Stimulated activated CD4-positive, alpha-beta T cell treated with anti-CD3 and anti-CD28 coated beads, Interleukin-15, amount 100 ng/mL, for 1 hour (primary cell): ENCODE measurements at places on chromosomes 6 and 20.

- DNase-seq, result no peak
Measured at GRCh38 chr6:168637834-168638233, 196.8 kb downstream of the SMOC2 start.

- DNase-seq, result no peak
Measured at GRCh38 chr20:8421981-8422380, 289.9 kb downstream of the PLCB1 start.

DNA sequence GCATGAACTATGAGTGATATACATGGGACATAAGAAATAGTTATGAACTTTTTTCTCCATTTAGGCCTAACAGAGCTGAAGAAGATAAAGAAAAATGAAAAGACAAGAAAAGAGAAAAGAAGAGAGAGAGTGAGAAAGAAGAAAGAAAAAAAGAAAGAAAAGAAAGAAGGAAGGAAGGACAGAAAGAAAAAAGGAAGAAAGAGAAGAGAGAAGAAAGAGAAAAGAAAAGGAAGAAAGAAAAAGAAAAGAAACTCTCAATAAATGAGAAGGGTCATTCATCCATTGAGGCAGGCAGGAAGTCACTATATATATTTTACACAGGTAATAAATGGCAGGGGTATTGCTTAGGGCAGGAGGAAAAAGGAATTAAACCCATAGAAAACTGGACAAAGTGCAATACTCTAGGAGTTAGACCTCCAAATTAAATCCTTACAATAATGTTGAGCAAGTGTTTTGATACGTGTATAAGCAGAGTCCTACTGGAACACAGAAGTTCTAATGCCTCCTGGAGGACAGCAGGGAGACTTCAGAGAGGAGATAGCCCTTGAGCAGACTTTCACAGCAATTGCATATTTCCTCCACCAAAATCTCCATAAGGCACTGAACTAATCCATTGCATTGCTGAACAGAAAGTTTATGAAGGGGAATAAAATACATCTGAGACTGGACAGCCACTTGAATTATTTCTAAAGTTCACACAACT, 86.4 kb upstream of the TENT5A start:
- no peak for DNase-seq

DNA sequence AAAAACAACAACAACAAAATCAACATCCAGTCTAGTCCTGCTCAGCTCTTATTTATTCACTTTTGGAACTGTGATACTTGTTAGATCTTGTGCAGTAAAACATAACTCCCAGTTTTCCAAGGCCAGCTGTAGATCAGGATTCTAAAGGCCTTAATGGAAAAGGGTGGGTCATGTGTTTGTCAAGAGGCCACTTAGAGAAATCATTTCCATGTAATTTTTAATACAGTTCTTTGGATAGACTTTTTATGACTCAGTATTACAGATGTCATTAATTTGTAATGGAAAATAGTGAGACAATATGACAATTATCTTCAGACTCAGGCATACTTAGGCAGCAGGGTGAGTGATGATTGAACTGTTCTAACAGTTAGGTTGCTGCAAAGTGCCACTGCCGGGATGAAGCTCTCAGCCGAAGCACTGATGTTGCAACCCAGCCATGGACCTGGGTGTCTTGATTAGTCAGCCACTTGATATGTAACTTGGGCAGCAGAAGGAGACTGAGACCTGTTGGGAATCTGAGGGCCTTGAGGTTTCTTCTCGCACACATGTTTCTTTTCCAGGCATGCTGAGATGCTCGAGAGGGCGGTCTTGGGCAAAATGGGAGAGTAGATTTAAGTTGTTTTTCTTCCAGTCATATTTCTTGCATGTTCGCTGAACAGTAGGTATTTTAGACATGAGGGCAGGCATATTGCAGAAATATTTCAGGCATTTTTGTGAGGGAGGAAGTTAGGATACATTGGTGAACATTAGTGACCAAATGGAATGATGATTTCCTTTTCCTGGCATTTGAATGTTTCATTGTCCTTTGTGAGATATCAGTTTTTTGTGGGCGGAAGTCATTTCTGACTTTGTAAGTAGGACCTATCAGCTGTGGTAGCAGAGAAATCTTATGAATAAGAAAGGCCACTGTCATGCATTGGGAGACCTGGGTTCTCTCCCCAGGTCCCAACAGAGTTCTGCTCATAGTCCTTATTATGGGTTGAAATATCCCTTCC, 52.3 kb downstream of the SLX4IP start:
- no peak for DNase-seq

DNA sequence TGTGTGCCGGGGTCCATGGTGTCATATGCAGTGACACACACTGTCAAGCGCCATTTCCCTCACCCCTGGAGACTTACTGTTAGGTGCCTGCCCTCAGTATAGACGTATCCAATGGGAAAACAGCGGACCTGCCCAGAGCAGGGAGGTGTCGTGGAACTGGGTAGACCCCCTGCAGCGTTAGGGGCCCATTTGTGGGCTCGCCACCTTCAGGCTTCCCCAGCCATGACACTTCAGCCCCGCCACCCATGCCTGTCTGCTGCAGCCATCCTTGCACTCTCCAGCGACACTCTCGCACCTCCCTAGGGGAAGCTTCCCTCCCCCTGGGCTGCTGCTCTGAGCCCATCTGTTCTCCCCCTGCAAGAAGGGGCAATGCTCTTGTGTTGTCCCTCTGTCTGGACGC, 43.2 kb downstream of the STK35 start:
- DNase-seq, result no peak

- no peak for DNase-seq
Measured at GRCh38 chr6:28553986-28554881, 28.6 kb downstream of the GPX5 start.

DNA sequence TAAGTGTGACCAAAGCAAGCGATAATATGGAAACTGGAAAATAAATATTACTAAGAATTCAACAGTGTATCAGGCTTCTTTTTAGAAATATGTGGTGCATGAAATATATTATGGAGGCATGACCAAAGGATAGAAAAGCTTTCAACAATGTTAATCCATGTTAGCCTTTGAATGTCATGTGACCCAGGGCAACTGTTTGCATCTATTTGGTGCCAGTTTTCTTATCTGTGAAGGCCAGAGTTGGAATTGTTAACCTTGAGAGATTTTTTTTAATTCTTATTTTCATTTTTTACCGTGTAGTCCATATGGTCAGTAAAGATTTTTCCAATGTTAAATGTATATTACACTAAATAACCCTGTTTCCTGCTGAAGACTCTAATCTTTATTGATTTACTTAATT, 411.1 kb downstream of the BCKDHB start:
- no peak for DNase-seq

DNA sequence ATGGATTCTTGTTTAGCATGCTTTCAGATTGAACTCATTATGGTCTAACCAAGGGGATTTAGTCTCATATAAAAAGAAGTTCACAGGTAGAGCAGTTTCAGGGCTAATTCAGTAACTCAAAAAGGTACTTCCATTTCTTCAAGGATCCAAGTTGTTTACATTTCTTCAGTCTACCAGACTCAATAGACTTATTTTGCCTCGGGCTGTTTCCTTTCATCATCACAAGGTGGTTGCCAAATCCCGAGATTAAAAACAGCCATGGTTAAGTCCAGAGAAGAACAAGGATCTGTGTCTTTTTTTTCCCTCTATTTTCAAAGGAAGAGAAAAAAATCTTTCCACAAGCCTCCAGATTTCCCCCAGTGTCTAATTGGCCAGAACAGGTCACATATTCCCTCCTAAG, 69.8 kb upstream of the SNX9 start:
- no peak for DNase-seq

- DNase-seq, result no peak
Measured at GRCh38 chr6:7467007-7467897, 74.2 kb upstream of the DSP start.

DNA sequence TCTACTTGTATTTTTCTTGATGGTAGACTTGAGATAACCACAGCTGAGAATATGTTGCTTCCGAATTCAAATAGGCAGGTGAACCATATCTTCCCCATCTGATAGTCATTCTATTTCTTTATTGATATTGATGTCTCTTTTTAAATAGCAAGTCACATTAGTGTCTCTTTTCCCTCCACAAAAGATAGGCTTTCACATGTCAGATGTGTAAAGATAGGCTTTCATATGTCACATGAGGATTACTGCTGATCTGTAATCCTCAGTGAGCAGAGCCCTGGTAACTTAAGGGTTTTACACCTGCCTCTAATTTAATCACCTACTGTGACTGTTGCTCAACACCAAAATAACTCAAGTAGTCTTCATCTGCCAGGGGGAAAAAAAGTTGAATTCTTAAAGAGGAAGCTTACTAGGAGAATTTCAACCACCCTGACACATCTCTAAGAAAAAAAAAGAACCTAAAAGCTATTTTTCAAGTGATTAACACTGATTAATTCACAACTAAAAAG, 45.3 kb upstream of the TRDN start:
- DNase-seq, result no peak

- DNase-seq, result no peak
Measured at GRCh38 chr6:37492236-37492972, 7.3 kb downstream of the CCDC167 start.

DNA sequence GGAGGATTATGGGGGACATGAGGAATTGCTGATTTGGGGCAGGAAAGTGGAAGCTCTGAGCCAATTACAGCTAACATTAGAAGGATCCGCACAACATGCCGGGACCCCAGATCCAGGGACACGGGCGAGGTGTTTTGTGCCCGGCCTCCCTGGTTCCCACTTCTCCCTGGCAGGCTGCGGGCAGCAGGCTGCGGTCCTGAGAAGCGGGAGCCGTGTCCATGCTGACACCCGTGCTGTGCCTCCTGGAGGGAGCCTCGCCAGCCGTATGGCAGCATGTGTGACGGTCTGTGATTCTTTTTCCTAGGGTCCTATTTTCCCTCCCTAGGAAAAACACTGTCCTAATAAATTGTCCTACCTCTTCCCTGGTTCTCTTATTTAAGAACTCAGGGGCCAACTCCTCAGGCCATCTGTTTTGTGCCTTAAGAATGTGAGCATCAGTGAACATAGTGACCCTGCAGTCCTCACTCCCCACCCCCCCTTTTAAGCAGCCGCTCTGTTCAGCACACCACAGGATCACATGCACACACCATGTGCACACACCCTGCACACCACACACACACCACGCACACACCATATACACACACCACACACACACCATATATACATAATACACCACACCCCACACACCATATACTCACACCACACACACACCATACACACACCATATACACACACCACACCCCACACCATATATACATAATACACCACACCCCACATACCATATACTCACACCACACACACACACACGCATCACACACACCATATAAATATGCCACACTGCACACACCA, 49.9 kb downstream of the DACT2 start:
- DNase-seq, result no peak

- no peak for DNase-seq
Measured at GRCh38 chr6:10383331-10384090, 31.4 kb downstream of the TFAP2A start.

- no peak for DNase-seq
Measured at GRCh38 chr20:20731945-20732296, 19.5 kb upstream of the RALGAPA2 start.

DNA sequence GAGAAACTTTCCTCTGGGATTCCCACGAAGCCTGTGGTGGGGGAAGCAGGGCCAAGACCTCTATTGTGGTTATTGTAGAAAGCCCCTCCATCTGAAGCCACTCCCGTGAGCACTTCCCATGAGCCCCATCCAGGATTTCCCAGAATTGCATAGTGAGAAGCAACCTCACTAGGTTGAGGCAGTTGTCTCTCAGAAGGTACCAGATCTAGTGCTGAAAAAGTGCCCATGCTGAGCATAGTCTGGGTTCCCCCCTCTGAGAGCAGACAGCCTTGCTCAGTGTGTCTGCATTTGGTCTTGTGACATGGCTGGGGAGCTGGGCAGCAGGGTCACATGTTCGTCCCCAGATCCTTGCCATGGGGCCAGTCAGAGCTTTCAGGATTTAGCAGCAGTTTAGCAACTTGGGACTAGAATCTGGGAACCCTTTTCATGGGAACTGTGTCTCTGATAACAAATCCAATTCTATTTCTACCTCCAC, 38.6 kb downstream of the SLC9A8 start:
- no peak for DNase-seq

GRCh38 chr6:42978487-42978838, 518 bp downstream of the PEX6 start:
- DNase-seq, result no peak

GRCh38 chr20:2402271-2402980, 21.7 kb downstream of the TGM6 start:
- no peak for DNase-seq

- no peak for DNase-seq
Measured at GRCh38 chr6:39152262-39152661, 37.3 kb upstream of the SAYSD1 start.

DNA sequence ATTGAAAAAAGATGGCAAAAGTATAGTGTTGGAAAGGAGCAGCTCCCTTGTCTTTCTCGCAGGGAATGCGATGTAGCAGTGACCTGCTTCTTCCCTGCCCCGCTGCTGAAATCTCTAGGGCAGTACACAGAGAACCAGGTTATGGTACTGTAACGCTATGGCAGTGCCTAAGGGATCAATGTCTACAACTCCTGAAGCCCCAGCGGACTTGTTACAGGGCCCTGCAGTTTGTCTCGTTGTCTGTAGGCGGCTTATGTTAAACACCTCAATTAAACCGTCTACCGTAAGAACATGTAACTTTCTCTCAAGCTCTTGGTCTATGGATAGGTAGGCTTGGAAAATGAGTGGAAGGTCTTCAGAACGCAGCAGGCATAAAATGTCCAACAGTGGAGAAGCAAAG, 44.8 kb upstream of the SLC17A4 start:
- DNase-seq, result no peak

DNA sequence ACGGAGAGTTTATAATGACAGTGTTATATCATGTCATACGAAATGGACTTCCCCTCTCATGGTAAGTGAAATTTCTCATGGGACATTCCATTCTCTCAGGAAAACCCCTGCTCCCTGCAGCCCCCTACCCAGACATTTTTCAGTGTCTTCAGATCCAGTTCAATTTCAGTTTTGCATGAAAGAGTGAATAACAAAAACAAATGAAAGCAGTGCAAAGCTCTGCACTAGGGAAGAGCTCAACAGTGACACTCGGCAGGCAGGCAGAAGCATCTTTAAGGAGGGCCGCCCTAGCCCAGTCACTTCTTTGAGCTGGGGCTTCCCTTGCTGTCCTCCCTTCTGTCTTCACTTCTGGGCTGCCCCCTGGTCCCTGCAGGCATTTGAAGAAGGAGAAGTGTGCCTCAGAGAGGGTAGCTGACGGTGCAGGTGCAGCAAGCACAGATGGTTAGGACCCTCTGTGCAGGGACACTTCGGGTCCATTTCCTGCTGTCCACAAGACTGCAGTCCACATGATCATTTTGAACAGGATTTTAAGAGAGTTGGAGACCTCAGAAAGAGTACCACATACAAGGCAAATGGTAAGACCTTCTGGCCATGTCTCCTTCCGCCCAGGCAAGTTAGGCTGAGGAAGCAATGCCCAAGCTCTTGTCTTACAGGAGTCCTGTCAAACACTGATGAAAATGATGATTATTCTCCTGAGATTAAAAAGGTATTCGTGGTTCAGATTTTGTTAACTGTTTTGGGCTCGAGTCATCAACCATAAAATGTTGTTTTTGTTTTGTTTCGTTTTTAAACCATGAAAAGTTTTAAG, 5.4 kb upstream of the DUSP22 start:
- no peak for DNase-seq

DNA sequence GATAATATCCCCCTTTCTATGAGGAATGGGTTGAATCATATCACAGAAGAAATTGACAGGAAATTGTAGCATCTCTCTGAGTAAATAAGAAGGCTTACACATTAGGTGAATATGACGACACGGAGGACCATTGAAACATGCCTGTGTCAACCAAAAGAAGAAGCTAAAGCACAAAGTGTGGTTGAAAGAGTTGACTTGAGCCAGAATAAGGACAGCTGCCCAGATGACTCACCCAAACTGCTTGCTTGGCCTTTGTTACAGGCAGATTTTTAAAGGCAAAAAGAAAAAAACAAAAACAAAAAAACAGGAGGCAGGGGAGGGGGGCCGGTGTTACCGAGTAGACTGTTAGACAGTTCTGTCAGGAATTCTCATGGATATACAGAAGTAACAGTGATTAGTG, 129.8 kb upstream of the EDN1 start:
- DNase-seq, result no peak
